GM23338 (cell line): ENCODE measurements at places on chromosomes 5 and 9.
A peak's percentile ranks its signal among the peaks of the same experiment; 100 is the strongest.

GRCh38 chr5:35096932-35097331 is 49.2 kb upstream of the AGXT2 start:
- no peak for DNase-seq

DNA sequence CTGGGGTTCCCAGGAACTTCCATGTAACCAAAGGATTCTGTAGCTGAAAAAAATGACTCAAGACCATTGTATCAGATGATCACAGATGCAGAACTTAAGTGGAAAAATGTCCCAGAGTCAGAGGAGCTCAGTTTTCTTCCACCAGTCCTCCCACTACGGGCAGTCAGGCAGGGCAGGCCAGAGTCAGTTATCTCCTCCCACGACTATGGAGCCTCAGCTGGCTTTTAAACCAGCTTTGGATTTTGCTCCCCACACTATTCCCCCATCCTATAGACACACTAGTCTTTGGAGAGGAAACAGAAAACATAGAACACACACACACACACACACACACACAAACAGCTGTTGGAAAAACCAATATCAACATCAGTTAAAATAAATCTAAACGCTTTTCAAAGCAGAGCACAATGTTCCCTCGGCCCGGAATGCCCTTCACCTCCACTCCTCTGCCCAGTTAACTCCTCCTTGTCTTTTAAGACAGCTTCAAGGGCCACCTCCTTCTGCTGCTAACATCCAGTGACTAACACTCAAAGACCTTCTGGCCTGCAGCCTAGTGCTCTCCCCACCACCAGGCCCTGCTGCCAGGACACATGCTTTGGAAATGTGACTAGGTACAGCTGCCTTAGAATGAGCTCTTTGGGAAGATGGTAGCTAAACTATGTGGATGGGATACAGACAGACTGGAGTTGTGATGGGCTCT is 56.8 kb downstream of the NIPAL4 start:
- DNase-seq: no peak

GRCh38 chr9:119963798-119964372 is 594.6 kb upstream of the BRINP1 start:
- DNase-seq: peak; percentile 95

DNA sequence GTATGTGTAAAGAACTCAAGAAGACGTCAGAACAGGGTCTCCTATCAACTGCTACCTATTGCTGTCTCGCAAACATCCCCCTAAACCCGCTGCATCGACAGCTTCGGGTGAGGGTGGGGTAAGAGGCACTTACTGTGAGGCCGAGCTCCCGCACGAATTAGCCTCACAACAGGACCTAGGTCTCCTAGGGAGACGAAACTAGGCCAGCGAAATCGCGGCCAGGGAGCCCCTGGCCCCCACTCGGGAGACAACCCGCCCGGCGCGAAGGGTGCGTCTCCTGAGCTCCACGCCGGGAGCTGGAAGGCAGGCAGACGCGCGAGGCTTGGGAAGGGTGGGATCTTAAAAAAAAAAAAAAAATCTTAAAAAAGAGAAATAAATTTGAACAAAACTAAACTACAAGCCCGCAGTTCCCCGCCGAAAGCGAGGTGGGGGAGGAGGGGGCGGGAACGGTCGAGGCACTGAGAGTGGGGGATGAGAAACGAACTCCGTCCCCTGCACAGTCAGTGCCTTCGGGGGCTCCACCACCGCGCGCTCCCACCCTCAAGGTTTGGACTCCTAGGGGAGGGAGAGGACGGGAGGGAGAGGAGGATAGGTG is 33.0 kb upstream of the NFIB start:
- DNase-seq: peak; percentile 54

GRCh38 chr5:1949253-1949652 is 66.5 kb upstream of the IRX4 start:
- no peak for DNase-seq

DNA sequence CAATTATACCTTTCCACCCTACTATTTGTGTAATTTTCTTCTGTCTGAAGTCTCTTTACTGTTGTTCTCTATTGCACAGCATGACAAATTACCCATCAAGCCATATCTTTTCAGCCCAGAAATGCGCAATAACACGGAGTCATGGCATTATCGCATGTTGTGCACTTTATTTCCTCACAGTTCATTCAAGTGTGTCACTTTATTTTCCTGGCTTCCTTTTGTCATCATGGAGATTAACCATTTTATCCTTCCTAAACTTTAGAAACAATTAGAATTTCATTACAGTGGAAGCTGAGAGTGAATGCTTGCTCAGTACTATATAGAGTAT is 41.3 kb upstream of the MEF2C start:
- no peak for DNase-seq

DNA sequence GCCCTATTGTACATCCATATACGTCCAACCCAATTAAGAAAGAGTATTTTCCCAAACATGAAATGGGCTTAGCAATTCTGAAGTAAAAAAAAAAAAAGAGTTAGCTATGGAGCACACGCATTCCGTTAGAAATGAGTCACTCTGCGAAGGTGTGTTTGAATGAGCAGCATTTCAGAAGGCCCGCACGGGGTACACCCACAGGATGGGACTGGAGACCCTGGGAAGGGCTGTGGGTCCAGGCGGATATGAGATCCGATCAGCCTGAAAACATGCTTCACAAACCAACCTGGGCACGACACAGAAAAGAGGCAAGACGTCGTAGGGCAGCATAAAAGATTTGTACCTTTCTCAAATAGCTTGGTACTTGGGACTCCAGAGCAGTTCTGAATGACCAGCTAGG is 173.9 kb upstream of the KLF9 start:
- no peak for DNase-seq

DNA sequence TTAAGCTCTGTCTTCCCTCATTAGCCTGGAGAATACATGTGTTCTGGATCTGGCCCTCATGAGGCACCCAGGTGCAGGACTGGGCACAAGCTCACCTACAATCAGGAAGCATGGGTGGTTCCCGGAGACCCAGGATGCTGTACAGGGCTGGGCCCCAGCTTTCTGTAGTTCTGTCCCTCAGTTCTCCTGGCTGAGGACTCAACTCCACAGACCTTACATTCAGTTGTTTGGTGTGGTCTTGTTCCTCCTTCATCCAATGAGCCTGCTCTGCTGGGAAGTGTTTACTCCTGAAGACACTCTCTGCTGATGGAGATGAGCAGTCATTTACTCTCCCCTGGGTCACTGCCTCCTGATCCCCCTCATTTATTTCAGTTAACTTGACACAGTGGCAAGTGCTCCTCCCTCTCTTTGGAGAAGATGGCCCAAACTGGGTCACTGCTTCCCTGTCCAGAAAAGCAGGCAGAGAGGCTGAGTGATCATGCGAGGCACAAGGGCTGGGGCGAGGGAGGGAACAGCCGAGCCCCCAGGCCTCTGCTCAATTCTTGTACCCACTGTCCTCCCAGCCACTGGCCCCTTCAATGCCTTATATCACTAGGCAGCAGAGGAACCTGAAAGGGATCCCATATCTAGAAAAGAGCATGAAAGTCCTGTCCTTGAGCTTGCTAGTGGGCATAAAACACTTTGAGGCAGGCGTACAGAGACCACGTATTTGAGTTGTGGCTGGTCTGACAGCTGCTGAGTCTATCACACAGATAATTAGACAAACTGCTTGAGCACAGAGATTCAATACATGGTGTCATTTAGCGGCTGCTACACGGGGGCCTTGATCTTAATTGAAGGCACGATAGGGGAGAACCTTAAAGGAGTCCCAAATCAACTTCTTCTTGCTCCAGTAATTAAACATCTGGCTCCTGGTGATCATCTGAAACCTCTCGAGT is 221.7 kb downstream of the FSTL4 start:
- DNase-seq: no peak
